ENCODE measurements at places on chromosomes 4 and X. TPM values are rescaled to one million over a fixed set of nuclear protein-coding genes. Genes with fewer than 3 reads are reported as not detected.
A peak's percentile ranks its signal among the peaks of the same experiment; 100 is the strongest.

Gene RAI2
- not detected for total RNA-seq

Gene MAGEB10
- not detected for total RNA-seq

Gene DCAF8L1
- not detected for total RNA-seq

DNA sequence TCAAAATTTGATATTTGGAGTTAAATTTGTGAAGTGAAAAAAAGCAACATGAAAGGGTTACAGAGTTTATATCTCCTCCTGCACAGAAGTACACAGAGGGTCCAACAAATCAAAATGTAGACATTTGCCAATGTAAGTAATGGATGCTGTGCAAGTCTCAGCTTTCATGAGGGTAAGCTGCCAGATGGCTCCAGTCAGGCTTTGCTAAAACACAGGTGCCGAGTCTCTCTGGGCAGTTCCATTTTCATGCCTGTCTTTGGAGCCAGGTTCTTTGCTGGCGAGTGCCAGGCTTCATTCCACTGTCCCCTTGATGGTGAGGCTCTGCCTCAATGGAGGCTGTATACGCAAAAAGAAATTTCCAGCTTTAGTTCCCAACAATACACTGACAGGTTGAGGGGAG is 27.9 kb downstream of the SLC4A4 start:
- DNase-seq: no peak

GRCh38 chr4:140239311-140239710 is 85.3 kb upstream of the MAML3 start:
- no peak for DNase-seq

DNA sequence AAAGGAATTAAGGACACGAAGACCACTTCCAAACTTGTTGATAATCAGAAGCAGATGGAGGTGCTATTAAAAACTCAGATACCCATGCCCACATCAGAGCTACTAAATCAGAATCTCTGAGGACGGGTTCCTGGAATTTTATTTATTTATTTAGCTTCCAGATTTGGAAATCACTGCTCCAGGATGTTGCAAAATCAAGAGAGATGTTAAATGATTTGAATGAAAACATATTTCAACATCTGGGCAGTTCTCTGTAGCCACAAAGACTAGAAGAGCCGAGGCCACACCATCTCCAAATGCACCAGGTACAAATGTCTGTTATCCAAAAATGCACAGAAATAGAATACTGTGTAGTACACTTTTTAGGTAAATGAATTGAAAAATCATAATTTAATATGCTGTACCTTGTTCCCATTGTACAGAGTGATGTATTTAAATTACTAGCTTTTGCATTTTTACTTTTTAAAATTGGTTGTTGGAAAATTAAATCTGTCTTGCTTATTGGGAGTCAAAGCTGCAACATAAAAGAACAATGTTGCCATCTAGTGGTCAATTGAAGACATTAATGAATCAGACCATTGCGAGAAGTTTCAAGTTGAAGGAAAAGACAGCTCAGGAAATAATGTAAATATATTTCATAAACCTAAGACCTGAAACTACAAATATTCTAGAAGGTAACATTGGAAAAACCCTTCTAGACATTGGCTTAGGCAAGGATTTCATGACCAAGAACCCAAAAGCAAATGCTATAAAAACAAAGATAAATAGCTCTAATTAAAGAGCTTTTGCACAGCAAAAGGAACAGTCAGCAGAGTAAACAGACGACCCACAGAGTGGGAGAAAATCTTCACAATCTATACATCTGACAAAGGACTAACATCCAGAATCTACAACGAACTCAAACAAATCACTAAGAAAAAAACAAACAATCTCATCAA is 151.3 kb upstream of the TTC29 start:
- DNase-seq: no peak

- DNase-seq: no peak
Measured at GRCh38 chr4:155607481-155607880, 59.2 kb upstream of the GUCY1A1 start.

- DNase-seq: no peak
Measured at GRCh38 chr4:79540143-79540542, 132.1 kb upstream of the GK2 start.

DNA sequence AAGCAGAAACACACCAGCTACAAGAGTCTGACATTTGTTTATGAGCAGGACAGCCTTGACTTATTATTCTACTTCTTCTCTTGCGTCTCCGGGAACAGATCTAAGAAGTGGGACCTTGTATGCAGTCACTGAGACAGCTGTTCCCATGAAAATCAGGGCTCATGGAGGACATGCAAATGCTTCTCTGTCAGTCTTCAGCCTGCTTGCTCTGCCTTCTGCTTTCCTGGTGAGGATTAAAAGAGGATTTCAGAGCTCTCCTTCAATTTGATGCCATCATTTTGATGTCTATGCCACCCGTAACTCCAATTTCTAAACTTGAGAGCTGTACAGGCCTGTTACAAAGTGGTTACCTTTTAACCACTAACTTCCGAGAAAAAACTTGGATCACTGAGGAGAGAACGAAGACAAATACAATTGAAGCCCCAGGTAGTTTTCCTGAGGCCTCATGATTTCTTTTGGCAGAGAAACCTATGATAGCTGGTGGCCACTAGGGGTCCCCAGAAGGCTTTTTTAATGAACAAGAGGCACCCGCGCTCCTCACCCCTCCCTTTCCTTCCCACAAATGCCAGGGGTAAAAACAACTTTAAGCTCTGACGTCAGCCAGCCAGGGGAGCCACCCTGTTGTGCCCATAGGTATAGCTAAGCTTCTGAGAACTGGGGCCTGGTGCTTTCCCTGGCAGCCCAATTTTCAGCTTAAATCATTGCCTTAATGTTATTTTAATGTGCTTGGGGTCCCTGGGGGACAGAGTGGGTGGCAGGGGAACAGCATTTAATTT is 97.0 kb downstream of the DDIT4L start:
- peak; percentile 83 for DNase-seq

DNA sequence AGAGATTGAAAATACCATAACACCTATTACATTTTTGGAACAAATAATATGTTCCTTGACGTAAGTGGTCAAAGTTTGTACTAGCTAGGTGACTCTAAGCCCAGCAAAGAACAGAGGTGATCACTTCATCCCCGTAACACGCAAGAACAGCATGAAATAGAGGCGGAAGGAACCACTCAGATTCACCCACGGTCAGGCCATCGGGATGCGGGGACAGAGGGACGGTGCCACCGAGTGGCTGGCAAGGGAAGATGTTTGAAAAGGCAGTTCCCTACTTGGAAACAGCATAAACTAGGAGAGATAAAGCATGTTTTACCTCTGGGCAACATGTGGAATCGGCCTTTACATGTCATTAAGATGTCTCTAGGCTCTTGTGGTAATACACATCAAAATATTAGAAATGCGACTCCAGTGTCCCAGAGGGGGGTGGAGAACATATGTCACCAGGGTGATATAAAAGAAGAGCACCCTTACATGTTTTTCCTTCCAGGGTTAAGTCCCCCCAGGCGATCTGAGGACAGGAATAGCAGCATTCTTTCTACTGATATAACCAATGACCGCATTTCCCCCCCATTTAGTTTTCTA is 84.0 kb downstream of the PHKA2 start:
- peak; percentile 29 for DNase-seq

DNA sequence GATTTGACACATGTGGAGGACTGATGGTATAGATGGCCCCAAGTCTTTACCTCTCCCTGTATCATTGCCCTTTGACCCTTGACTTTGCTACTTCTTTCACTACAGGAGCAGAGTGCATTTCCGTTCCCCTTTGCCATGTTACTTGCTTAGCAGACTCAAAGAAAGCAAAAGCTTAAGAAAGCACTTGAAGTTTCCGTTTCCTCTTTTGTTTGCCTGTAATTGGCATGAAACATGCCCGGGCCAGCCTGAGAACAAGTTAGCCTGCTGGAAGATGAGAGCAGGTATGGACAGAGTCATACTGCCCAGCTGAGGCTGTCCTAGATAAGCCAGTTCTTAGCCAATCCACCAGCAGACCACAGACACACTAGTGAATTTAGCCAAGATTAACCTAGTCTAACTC is 206.0 kb downstream of the BCOR start:
- DNase-seq: no peak

DNA sequence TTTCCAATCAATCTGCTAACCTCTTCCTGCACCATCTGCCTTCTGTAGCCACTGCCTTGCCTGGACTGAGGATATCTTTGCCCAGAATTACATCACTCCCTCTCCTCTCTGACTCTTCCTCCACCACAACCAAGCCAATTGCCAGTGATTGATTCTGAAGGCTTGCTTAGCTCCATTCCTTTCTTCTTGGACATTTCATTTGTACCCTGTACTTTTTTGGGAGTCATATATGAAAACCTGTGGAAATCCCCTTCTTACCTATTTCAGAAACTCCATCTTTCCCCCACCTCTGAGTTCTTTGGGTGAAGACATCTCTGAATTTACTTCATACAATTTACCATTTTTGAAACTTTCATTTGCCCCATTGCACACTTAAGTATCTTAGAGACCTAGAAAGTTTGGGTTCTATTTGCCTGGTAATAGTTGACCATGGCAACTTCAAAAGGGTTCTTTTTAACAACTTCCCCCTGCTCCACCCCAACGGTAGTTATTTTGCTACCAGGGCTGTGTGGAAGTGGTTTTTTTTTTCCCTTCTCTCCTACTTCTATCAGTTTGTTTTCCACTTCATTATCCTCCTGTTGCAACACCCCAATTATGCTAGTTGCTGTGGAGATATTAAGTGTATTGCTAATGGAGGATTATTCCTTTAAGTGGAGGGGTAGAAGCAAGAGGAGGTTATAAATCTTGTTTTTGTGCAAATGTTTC is 14.3 kb downstream of the SGMS2 start:
- no peak for DNase-seq

GRCh38 chr4:160353548-160353947 is 1250.7 kb downstream of the RAPGEF2 start:
- peak; percentile 64 for DNase-seq

All from SJCRH30 (cell line).